ENCODE measurements at places on chromosomes 4 and X. TPM values are rescaled to one million over a fixed set of nuclear protein-coding genes. Genes with fewer than 3 reads are reported as not detected.

DNA sequence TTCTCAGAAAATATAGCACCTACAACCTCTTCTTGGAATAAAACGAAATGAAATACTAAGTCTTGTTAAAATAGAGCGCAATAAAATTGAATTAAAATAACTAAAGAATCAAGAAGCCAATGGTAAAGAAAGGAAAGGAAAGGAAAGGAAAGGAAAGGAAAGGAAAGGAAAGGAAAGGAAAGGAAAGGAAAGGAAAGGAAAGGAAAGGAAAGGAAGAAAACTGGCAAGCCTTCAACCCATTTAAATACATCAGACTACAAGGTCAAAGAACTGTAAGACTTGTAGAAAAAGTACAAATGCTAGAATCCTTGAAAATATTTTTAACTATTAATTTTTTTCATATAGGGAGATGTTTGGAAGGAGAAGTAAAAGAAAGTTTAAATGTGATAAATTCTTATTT is 372.1 kb downstream of the IQCM start:
- no peak for DNase-seq

DNA sequence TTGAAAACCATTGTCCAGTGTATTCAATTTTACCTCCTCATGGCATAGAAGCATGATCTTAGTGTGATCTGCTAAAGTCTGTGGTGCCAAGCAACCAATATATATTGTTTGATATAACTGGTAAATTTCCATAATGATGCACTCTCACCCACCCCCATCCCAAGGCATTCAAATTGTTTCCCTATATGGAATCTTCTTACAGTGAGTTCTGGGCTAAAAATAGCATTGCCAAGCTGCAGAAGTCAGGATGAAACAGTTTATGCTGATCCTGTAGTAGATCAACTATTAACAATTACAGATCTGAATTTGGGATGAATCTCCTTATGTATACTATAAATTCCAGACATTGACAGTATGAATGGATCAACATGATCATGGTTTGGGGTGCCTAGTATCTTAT is 20.9 kb downstream of the FGF13 start:
- DNase-seq: no peak

GRCh38 chrX:40100141-40100536 is 2.4 kb upstream of the BCOR start:
- DNase-seq: peak; percentile 39

DNA sequence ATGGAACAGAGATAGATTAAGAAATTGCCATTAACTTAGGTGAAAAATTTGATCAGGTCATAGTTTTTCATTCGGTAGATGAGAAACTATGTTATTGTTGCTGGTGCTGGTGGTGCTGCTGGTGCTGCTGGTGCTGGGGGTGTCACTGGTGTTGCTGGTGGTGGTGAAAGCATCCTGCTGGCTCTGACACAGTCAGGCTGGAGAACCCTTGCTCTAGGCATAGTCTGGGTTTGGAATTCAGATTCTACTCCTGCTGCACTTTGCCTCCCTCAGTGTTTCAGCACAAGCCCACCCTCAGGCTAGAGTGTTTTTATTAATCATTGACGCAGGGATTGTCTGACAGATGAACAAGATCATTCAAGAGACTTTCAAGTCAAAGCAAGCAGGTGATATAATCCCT is 80.2 kb downstream of the USP46 start:
- DNase-seq: no peak

DNA sequence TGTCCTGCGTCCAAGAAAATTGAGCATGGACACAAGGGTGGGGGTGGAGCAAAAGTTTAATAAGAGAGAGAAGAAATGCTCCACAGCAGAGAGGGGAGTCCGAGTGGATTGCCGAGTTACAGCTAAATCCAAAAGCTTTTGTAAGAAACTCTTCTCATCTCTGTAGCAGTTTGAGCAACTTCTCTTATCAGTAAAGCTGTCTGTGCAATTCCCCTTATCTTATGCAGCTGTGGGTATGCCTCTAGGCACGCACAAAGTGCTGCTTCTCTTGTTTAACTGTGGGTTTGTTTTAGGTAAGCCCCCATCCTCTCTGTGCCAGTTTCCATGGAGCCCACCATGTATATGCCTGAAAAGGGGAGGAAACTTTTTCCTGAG is 44.8 kb downstream of the HMGB2 start:
- DNase-seq: no peak

DNA sequence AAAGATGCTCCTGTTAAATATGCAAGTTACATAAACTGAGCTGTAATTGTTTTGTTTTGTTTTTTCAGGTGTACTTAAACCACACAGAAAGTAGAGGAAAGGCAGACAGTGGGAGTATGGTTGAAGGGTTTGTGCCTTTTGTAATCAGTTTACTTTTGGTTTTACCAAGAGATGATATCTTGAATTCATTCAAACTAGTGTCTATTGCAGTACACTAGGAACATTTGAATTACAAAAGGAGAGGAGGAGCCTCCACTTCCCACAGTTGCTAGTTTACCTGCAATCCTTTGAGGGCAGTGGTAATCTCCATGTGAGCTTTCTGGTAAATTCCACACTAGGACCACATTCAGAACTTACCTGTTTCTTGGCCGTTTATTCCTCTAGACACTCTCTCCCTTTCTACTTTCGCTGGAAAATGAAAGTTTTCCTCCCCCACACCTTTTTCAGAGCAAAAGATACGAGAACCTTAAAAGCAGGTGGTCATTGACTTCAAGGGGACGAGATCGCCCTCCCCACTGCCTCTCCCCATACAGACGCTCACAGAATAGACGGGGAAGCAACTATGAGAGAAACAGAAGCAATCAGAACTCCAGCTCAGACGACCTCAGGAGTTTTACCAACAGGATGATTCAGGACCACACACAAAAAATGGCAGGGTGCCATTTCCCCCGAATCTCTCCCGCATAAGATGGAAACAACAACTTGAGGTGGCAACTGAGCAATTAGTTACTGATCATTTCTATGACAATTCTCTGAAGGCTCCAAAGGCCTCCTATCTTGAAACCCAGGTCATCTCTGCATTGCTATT is 3.3 kb downstream of the RBM47 start:
- DNase-seq: no peak

- DNase-seq: no peak
Measured at GRCh38 chrX:21973321-21974010, 33.0 kb downstream of the SMS start.

- DNase-seq: no peak
Measured at GRCh38 chr4:55116450-55116849, 8.9 kb downstream of the KDR start.

DNA sequence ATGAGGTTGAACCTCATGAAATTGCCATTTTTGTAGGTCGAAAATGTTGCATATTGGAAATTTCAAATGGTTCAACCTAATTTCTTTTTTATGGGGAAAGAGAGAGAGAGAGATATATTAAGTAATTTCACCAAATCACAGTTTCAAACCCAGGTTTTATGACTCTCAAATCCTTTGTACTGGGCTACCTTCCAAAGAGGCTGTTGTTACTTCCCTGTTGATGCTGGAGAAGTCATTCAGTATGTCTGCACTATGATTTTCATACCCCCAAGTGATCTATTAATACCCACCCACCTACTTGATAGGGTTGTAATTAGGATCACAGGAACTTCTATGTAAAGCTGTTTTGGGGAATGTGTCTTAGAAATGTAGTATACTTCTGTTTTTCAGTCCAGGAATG is 109.9 kb downstream of the ZNF330 start:
- no peak for DNase-seq

GRCh38 chr4:2219233-2219760 is 22.6 kb downstream of the HAUS3 start:
- no peak for DNase-seq

GRCh38 chrX:130393451-130394074 is 8.1 kb upstream of the GPR119 start:
- DNase-seq: peak; percentile 51

GRCh38 chrX:70129816-70130215 is 3.4 kb upstream of the IGBP1 start:
- DNase-seq: no peak

- no peak for DNase-seq
Measured at GRCh38 chr4:27198246-27198645, 337.6 kb downstream of the STIM2 start.

DNA sequence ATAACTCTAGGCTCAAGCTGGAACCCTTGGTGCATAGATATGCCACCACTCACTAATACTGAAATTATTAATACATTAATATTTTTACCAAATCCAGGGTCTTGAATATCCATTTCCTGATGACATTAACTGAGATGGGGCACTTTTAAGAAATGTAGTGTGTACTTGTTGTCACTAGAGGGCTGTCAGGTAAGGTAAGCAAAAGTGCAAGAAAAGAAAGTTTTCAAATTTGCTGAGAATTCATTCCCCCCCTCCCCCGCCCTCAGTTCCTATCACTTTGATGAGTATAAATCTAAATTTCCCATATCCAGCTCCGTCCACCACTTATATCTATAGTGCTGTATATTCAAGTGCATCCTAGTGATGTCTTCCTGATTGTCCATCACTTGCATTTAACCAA is 20.5 kb upstream of the WDR44 start:
- DNase-seq: no peak

- DNase-seq: no peak
Measured at GRCh38 chr4:78014889-78015886, 41.9 kb upstream of the FRAS1 start.

DNA sequence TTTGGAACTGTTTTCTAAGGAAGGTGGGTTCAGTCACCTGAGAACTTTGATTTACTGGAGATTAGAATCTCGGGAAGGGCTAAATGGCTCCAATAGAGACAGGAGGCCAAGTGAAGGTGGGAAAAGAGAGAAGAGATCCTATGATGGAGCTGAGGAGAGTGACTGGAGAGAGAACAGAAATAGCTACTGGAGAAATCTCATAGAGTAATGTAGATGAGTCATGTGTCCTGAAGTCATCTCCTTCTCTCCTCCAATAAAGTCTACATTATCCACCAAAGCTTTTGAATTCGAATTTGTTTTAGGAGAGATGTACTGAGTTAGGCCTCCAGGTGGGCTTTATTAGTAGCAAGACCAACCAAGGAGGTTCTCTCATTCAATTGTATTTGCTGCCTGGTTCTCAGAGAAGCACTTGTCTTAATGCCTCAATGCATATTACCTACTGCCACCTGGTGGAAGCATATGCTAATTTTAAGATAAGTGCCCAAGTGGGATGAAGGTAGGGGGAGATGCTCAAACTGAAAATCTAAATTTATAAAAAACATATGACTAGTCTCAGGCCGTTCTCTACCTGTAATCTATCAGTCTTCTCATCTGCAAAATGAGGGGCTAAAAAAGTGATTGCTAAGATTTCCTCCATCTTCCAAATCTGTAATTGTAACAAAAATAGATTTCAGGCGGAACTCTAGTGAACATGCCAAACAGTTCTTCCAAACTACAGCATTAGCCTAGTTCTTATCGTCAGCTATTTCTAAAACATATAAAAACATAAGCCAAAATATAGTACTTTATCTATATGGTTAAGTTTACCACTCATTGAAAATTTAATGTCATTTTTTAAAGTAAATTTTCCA is 24.4 kb downstream of the TXK start:
- DNase-seq: peak; percentile 41

- DNase-seq: no peak
Measured at GRCh38 chr4:1245481-1246051, 3.4 kb downstream of the CTBP1 start.

DNA sequence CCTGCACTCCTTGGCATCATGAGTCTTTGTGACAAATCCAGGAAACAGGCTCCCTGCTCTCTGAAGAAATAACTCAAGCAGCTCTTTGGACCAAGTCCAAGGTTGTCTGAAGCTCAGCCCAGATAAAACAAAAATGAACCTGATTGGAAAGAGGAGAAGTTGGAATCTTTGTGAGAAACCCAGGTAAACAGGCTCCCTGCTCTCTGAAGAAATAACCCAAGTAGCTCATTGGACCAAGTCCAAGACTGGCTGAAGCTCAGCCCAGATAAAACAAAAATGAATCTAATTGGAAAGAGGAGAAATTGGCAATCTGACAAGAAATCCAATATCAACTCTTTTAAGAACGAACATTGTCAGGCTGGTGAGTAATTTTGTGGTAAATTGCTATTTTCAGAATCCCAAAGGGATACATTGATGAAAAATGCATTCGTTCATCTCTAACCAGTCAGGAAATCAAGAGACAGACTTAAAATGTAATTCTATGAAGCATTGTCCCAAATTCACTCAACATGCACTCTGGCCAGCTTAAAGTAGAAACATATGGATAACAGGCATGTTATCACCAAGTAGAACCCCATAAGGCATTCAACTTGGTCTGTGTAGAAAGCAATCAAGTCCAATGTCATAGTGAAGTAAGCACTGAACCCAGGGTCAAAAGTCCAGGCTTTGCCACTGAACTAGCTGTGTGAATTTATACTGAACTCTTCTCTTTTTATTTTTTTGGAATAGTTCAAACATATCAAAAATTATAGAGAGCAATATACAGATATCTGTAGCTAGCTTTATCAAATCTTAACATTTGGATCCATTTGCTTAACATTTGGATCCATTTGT is 16.8 kb upstream of the NFXL1 start:
- DNase-seq: peak; percentile 22

DNA sequence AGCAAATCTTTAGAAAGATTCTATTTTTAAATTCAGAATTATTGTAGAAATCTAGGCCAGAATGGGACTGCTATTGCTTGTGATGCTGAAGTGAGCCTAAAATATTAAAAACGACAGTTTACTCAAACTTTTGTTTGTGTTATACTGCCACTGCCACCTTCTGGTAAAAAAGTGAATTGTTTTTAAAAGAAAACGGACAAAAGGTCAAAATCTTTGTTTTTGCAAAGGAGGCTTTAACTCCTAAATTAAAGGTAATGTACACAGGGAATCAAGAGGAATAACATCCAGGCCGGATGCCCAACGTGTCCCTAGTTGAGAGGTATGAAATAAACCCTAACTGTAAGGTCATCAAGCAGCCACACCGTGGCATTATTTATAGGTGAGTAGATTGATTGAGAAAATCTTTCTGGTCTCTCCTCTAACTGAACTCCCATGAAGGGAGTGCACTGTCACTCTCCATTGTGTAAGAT is 338.3 kb upstream of the GALNT7 start:
- no peak for DNase-seq

GRCh38 chr4:113952452-113953029 is 26.9 kb downstream of the ARSJ start:
- peak; percentile 48 for DNase-seq

- DNase-seq: no peak
Measured at GRCh38 chr4:110492522-110492921, 16.6 kb downstream of the ENPEP start.

DNA sequence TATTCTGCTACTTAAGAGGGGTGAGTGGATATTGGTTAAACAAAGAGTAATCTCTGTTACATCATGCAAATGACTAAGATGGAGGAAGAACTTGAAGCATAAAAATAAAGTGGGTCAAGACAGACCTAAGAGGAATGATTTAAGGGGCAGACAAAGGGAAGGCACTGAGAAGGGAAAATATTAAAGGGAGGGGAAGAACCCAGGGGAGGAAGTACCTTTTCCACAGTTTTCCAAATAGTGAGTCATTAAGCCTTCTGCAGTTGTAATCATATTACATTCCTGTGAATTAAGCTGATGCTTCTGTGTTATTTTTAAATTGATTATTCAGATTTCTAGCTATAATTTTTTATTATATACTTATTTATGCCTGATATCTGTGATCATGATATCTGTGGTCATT is 253.3 kb downstream of the CENPC start:
- no peak for DNase-seq

The ARMCX2 gene
- total RNA-seq: not detected

The IRS4 gene
- 0.10 TPM for total RNA-seq

The SCD5 gene
- 13.9 TPM for total RNA-seq

The PPP1R2C gene
- total RNA-seq: not detected

The SASH3 gene
- not detected for total RNA-seq

The CTAG1B gene
- not detected for total RNA-seq

The ARHGEF6 gene
- total RNA-seq: 0.17 TPM

All from Calu3 (cell line).